Stimulated activated CD4-positive, alpha-beta T cell treated with anti-CD3 and anti-CD28 coated beads, Interleukin-4, amount 100 ng/mL, for 48 hours (primary cell): ENCODE measurements at places on chromosomes 2 and 18.
A peak's percentile ranks its signal among the peaks of the same experiment; 100 is the strongest.

GRCh38 chr2:233331536-233331935 lies 22.8 kb upstream of the DGKD start:
- peak; percentile 38 for DNase-seq

GRCh38 chr18:78006006-78006773 lies 756.5 kb downstream of the GALR1 start:
- no peak for DNase-seq

- DNase-seq, result peak; percentile 60
Observed at GRCh38 chr18:35231052-35231451, 9.8 kb upstream of the ZNF397 start.

GRCh38 chr2:220373878-220374277 lies 746.4 kb downstream of the SLC4A3 start:
- DNase-seq, result no peak

DNA sequence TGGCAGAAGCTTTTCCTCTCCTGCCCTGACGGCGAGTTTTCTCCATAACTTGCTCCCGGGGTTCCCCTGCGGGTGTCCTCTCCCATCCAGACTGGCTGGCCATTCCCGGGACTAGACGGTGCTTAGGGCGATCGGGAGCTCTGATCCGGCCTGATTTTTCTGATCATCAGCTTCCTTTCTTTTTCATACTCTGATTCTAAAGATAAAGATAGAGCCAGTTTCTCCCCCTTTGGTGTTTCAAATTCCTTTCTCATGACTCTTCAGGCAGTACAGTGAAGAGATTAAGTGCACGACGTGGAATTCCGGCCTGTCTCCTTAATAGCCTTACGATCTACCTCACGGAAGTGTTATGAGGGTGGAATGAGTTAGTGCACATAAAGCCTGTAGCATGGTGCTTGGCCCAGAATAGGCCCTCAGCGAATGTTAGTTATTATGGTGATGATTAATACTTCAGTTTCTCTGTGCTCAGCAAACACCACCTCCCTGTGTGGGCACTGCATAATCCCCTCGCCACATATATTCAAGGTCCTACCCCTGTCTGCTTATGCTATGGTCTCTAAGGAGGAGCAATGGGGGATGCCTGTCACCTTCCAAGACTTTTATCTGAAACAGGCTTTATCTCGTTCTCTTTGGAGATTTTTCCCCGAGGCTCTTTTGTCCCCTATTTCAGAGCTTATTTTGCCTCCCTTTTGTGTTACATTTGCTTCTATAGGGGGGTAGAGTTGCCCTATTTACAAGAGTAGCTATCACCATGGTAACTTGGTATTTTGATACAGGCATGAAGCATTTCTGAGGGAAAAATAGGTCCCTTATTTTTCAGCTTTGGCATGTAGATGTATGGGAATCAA lies 254.8 kb downstream of the CDH2 start:
- no peak for DNase-seq

GRCh38 chr2:172403881-172404468 lies 23.4 kb upstream of the ITGA6 start:
- no peak for DNase-seq

DNA sequence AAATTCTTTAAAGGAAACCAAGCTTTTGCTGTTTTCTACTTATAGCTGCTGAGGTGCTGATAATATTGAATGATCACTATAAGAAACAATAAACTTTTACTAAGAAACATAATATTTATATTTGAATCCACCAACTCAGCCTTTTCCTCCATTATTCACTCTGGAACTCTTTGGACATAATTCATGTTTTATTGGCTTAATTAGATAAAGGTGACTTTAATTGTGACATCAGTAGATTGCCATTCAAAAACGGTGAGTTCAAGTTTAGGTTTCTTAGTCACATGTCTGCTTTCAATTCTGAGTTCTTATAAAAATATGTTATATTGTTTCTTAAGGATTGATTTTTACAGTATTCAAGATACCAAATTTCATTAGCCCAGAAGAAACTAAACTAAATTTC lies 24.0 kb downstream of the CCDC85A start:
- DNase-seq, result no peak

DNA sequence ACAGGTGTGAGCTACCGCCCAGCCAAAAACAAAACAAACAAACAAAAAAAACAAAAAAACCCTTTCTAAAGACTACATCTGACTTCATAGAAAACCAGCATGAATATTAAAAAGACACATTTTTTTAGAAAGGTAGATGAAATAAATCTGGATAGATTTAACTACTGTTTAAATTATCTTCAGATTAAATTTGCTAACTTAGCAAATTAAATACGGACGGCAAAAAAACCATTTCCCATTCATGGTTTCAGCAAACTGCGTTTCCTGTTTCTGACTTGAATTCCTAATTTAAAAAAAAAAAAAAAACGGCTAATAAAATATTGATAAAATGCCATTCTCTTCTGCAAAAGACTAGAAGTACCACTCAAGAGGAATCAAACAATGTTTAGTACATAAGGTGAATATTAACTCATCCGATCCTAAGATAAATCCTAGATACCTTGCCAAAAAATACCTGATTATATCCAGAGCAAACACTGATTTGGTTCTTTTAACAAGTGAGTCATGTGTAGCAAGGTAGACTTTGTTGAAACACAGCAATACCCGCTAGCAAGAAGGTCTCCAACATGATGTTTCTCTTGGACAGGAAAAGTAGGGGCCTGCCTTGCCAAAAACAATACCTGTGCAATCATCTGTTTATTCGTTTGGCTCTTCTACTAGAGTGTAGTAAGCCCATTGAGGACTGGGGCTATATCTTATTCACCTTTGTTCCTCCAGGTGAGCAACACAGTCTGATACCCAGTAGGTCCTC lies 96.2 kb downstream of the BARD1 start:
- DNase-seq, result no peak

GRCh38 chr2:226726546-226726945 lies 73.1 kb downstream of the IRS1 start:
- no peak for DNase-seq
